ENCODE measurements at places on chromosomes 5 and 9.

DNA sequence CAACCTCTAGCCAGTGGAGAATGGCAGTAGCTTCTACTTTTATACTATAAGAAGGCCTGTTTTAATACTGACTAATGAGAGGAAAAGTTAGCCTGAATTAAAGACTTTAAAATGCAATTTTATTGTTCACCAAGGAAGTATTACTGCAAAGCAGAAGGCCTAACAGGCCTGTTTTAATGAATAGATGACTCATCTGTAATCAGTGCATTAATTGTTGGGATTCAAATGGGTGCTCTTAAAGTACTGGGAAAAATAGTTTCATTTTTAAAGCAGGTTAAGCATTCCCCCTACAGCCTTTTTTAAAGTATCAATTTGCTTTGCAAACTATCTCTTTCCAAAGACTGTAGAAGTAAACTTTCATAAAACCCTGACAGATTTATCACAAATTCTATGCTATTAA lies 147.7 kb downstream of the SIL1 start:
- DNase-seq = no peak

GRCh38 chr9:127693143-127693542 lies 13.6 kb upstream of the CFAP157 start:
- DNase-seq = no peak

DNA sequence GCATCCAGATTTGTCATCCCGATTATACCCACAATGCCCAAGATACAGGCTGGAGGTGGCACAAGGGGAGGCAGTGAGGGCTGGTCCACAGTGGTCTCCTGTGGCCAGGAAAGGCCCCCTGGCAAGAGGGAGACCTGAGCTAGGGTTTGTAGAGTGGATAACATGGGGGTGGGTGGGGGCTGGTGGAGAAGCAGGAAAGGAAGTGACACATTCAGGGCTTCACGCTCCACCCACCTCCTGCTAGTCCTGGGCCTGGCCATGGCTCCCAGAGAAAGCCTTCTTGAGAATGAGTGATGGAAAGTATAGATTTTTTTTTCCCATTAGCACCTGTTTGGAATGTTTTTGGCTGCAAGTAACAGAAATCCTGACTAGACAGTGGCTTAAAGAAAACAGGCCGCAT lies 81.3 kb downstream of the ANKRD33B start:
- DNase-seq = peak; percentile 44

DNA sequence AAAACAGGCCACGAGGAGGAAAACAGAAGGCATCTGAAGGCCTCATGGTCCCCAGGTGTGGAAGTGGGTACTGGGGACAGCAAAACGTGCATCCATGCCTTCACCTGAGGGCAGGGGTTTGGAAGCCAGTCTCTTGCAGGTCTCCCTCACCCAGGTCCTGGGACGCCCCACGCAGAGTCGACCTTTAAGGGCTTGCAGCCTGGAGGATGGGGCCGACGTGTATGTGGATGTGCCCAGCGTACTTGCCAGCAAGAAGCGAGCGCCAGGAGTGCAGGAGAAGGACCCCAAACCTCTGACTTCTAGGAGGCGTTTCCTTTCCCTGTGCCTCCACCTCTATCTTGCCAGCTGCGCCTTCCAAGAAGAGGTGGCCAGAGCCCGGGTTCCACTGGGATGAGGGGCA lies 65.9 kb downstream of the OTULIN start:
- DNase-seq = no peak

GRCh38 chr9:117511852-117512481 lies 97.1 kb upstream of the ASTN2 start:
- no peak for DNase-seq

- DNase-seq = no peak
These were observed 16.0 kb upstream of the SMIM32 start for GRCh38 chr5:136208916-136209315.

- DNase-seq = no peak
These were observed 6.4 kb upstream of the SMIM32 start for GRCh38 chr5:136199408-136199807.

GRCh38 chr5:22889720-22890119 lies 36.6 kb upstream of the CDH12 start:
- DNase-seq = no peak

GRCh38 chr9:134459164-134459563 lies 132.9 kb downstream of the RXRA start:
- no peak for DNase-seq

GRCh38 chr5:127875235-127876021 lies 172.2 kb downstream of the CCDC192 start:
- DNase-seq = peak; percentile 40

GRCh38 chr9:77938163-77938562 lies 93.4 kb downstream of the GNAQ start:
- DNase-seq = no peak

DNA sequence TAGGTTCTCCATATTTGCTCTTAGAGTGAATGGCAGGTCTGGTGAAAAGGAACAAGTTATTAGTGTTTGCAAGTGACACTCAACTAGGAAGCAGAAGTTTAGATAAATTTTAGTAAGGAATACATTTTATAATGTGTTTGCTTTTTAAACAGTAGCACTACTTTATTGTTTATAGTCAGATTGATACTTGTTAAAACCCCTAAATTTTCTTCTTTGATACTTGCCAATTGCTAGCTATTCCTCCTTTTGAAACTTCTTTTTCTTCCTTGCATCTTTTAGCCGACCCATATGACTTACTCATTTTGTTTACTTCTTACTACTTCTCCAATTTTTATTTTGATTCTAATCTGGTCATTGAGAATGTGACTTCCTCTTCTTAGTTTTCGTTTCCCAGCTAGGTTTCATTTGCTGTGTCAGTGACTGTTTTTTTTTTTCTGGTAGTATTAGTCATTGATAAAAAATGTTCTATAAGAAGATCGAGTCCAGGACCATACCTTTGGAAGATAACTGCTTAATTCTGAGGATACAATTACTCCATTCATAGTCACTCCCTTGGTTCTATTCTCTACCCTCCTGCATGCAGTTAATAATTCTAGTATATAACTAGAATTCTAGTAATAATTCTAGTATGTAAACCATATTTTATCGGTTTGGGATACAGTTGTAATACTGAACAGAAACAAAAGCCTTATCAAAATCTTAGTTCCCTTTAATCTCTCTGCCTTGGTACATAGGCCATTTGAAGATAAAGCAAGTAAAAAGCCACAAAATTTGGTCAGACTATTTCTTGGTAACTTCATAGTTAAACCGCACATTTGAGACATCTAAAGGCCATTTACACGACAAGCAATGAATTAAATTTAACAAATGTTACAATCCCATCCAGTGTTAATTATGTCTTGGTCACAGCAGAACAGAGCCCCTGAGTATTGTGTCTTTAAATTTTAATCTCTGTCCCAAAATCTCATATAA lies 2.8 kb upstream of the RICTOR start:
- no peak for DNase-seq

DNA sequence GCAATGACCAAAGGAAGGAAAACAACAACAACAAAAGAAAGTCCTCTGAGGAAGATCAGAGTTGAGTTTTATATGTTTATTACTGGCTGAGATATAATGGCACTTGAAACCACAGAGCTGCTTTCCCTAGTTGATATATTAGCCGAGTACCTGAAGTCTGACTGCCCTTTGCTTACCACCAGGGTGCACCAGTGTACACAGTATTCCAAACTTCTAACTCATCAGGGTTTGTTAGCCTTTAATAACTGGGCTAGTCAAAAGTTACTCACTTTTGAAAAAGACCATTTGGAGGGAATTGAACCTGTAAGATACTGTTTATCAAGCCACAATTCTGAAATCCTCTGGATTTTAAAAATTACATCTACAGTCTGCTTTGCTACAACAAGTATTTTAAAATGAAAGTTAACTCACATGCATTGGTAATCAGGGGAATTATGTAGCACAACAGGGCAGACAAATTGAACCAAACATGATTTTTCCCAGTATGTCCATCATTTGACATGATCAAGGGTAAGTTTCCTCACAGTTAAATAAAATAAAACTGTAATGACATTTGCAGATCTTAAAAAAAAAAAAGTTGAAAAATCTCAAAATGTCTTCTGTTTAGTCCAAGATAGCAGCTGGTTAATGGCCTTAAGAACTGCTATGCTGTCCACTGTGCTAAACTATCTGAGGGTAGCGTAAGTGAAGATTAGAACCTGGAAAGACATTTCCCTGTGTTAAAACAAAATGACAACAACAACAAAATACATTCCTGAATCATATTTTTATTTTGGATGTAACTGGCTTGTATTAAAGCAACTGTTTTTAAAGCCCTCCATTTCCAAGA lies 57.3 kb upstream of the C6 start:
- DNase-seq = peak; percentile 8

- no peak for DNase-seq
These were observed 173.5 kb downstream of the SLC12A2 start for GRCh38 chr5:128257076-128257475.

- DNase-seq = no peak
These were observed 42.9 kb upstream of the SPTLC1 start for GRCh38 chr9:92158097-92158601.

GRCh38 chr5:165829504-165829903 lies 2324.1 kb downstream of the MAT2B start:
- DNase-seq = no peak

- no peak for DNase-seq
These were observed 286.4 kb downstream of the FANCC start for GRCh38 chr9:95030920-95031642.

- DNase-seq = no peak
These were observed 20.5 kb downstream of the EQTN start for GRCh38 chr9:27276193-27277030.

DNA sequence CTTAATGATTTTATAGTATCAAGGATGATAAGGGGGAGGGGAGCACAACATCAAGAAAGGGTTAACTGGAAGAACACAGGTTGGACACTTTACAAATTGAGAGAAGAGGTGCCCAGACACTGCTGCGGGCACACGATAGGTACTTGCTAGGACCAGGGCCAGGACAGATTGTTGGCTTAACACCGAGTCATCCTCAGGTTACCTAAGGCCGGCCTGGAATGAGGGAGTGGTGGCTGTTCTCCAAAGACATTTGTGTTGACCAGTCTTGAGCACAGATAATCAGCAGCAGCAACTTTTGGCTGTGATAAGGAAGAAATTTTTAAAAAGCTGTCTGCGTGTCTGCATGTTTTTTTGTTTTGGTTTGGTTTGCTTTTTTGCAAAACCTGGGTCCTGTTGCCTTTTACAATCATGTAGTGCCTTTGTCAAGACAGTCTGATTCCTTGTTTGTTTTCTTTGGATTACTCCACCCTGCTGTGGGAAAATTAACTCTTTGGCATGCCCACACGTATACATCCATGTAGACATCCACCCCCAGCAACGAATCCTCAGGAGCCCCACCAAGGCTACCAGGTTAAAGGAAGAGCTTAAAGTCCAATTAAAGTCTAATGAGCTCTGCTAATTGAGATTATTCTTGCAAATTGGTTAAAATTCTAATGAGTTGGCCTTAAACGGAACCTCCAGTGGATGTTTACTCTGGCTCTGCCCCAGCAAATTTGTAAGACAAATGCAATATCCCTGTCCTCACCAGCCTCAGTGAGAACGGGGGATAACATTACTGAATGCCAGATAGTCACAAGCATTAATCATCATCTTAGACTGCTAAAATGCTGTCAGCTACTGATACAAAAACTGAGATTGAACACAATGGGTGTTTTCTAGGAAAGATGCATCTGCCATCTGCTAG lies 382.3 kb downstream of the ACTL7B start:
- DNase-seq = no peak

DNA sequence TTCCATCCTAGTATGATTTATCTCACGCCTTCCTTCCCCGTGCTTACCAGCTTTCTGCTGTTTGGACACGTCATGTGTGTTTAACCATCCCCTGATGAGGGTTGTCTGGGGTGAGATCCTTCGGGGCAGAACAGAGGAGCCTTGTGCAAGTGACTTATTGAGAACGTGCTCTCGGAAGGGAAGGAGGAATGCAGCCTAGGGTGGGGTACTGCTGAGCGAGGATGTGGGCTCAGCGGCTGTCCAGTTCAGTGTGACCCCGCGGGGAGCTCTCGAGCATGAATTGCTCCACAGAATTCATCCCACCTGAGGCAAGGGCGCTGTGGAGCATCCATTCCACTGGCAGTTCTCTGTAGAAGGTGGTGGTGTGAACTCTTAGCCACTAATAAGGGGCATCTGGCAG lies 4.0 kb downstream of the MYOZ3 start:
- DNase-seq = no peak

DNA sequence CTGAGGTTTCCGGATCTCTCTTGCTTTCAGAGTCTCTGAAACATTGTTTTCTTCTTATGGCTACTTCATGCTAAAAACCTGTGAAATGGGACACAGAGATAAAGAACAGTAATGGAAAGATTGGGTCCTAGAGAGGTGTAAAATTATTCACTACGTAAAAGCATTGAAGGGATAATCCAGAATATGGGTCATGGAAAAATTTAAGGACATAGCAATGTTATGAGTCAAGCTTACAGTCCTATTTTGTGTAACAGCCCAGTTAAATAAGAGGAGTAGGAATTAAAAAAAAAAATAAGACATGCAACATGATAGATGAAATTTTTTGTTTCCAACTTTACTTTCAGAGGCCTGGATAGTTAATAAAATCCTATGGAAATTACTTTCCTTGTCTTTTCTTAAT lies 61.9 kb upstream of the ELL2 start:
- no peak for DNase-seq

- no peak for DNase-seq
These were observed 236.7 kb upstream of the CCNH start for GRCh38 chr5:87649455-87649854.

- no peak for DNase-seq
These were observed 62.9 kb downstream of the DENND1A start for GRCh38 chr9:123867034-123867433.

DNA sequence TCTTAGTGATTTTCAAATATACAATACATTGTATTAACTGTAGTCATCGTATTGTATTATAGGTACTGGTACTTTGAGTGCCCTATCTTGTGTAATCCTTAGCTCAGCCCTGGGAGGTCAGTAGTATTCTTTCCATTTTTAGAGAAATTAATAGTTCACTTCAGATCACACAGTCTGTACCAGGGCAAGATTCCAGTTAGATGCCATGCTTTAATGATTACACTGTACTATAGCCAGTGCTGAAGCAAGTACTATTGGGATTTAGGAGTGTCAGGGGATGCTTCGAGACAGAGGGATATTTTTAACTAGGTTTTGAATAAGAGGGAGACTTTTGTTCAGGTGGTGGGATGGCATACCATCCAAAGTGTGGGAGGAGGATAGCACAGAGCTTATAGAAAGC lies 41.0 kb upstream of the SLC27A6 start:
- DNase-seq = no peak

GRCh38 chr5:136062366-136063274 lies 33.8 kb downstream of the TGFBI start:
- DNase-seq = peak; percentile 24

DNA sequence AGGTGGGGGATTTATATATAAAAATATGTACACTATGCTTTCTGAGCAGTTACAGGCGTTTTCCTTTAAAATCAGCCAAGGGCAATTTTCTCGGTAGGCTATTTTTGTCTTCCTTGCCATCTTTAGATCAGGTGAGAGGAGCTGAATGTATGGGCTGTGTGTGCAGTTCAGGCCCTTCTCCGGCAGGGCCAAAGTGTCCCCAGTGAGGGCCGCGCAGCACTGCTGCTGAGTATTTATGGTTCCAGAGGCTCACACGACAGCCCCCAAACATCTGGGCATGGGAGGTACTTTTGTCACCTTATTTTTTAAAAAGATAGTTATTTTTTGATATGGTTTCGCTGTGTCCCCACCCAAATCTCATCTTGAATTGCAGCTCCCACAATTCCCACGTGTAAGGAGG lies 11.5 kb downstream of the GFPT2 start:
- no peak for DNase-seq

All from activated CD4-positive, alpha-beta T cell treated with anti-CD3 and anti-CD28 coated beads for 48 hours (primary cell).